Activated CD4-positive, alpha-beta T cell treated with anti-CD3 and anti-CD28 coated beads, Interleukin-2, amount 50 U/mL, for 24 hours (primary cell): ENCODE measurements at places on chromosomes 12 and 14.

- DNase-seq = no peak
These were observed 50.0 kb downstream of the NCOR2 start for GRCh38 chr12:124517260-124518050.

- no peak for DNase-seq
These were observed 48.3 kb downstream of the ZFYVE21 start for GRCh38 chr14:103763730-103764488.

DNA sequence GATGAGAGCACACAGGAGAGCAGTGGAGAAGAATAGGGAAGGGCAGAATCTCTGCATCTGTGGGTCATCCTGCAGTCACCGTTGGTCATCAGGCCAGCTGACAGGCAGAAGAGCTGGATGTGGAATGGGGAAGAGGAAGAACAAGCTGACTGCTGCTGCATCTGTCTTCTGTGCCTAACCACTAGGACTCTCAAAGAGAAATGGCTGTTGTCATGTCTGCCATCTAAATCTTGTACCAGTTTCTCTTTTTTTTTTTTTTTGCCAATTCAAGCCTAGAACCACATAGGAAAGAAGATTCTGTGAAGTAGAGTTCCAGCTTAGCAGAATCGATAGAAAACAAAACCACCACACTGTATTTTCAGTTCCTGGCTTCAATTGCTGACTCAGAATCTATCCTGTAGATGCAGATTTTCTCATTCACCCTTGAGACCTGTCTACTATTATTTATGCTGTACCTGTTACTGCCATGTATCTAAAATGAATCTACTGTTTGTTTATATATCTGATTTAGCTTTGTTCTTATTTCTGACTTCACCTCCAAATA is 421.9 kb upstream of the PRICKLE1 start:
- no peak for DNase-seq

- DNase-seq = no peak
These were observed 446 bp upstream of the ZNF641 start for GRCh38 chr12:48351022-48351708.

- no peak for DNase-seq
These were observed 37.5 kb downstream of the KCNA1 start for GRCh38 chr12:4947253-4947652.

GRCh38 chr12:15563663-15564062 is 225.5 kb downstream of the EPS8 start:
- DNase-seq = peak; percentile 51

DNA sequence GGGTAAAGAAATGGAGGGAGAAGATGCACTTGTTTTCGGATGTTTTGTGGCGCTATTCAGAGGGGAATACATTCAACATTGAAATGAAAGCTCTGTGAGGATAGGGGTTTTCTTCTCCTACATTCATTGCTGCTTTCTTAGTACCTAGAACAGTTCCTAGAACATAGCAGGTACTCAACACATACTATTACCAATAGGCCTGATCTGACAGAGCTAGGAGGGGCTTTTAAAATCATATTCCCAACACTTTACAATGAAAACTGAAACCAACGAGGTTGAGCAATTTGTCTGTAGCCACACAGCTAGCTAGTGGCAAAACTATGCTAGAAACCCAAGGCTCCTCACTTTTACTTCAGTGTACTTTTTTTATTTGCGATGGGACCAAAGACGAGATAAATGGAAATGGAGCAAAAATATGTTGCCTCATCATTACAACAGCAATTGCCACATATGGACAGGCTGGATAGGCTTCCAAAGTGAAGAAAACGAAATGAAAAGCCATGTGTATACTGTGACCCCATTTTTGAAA is 23.1 kb upstream of the IL22 start:
- DNase-seq = no peak

- no peak for DNase-seq
These were observed 1.2 kb downstream of the ANKRD9 start for GRCh38 chr14:102508410-102508773.

GRCh38 chr14:92253381-92253894 is 69.5 kb upstream of the SLC24A4 start:
- DNase-seq = no peak

DNA sequence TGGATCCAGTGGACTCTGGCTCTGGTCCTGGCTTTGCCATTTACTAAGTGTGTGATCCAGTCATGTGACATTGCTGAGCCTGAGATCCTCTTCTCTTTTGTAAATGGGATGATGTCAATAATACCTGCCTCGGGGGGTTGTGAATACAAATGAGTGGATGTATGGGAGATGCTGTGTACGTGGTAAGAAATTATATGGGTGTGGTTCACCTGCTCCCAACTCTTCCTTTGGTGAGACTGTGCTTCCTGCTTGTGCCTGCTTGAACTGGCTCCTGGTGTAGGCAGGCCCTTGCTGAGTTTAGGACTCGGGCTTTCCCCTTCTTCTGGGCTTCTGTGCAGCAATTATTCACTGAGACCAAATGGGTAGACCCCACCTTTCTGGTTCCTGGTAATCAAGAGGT is 189.5 kb upstream of the FRMD6 start:
- DNase-seq = no peak

- no peak for DNase-seq
These were observed 501.8 kb downstream of the BCL11B start for GRCh38 chr14:98770151-98770550.

DNA sequence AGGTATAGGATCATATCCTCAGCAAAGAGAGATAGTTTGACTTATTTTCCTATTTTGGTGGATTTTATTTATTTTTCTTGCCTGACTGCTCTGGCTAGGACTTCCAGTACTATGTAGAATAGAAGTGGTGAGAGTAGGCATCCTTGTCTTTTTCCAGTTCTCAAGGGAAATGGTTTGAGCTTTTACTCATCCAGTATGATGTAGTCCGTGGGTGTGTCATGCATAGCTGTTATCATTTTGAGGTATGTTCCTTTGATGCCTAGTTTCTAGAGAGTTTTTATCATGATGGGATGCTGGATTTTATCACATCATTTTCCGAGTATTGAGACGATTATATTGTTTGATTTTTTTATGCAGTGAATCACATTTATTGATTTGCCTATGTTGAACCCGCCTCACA is 97.2 kb downstream of the MGAT4C start:
- DNase-seq = no peak

GRCh38 chr12:29608581-29608980 is 111.1 kb upstream of the OVCH1 start:
- no peak for DNase-seq

DNA sequence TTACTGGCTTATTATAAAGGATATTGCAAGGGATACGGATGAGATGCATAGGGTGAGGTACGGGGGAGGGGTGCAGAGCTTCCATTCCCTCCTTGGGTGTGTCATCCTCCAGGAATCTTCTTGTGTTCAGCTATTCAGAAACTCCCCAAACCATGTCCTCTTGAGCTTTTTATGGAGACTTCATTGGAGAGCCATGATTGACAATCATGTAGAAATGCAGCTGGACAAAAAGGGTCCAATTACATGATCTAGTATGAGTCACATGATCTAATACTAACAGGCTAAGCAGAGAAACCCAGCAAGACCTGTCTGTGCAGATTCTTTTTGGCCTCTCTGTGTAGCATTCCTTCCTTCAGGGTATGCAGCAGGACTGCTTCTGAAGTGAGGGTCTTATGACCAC is 23.9 kb upstream of the FLVCR2 start:
- DNase-seq = no peak

DNA sequence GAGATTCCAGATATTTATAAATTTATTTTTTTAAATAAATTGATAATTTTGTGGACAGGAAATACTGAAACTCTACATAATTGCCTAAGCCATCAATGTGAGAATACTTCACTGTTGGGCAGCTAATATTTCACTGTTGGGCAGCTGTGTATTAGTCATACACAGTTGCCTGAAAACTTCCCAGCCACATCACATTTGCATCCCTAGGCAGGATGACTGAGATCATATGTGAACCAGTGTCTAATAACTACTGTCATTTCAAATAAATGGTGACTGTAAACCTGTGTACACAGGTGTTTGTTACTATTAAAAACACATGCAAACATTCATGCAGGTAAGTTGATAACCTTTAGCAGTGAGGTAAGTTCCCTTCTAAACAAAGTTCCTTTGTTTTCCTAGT is 43.9 kb downstream of the TMTC3 start:
- DNase-seq = no peak

DNA sequence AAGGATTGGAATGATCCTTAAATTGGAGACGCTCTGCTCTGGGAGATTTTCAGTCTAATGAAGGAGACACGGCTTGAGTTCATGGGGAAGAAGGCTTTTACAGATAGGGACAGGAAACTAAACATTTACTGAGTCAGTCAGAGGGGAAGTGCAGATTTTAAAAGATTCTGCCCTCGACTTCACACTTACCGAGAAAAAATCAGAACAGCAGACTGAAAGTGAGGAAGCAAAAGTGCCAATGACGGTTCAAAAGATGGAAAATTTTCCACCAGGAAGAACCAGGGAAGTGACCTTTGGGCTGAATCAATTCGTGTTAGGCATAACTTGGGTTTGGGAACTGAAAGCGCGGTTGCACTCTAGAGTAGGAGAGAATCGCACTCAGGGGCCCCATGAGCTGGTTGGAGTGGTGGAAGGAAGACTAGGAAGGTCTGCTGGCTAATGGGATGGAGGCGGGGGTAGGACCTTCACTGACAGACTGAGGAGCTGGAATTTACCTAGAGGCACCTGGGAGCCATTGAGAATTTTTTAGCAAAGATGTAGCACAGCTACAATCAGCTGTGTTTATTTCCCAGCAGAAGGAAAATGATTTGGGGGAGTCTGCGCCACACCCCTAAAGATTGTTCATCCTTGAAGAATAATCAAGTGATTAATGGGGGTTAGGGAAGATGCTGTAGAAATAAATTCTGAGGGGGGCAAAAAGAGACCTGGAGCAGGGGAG is 1.2 kb downstream of the KCNK13 start:
- no peak for DNase-seq

DNA sequence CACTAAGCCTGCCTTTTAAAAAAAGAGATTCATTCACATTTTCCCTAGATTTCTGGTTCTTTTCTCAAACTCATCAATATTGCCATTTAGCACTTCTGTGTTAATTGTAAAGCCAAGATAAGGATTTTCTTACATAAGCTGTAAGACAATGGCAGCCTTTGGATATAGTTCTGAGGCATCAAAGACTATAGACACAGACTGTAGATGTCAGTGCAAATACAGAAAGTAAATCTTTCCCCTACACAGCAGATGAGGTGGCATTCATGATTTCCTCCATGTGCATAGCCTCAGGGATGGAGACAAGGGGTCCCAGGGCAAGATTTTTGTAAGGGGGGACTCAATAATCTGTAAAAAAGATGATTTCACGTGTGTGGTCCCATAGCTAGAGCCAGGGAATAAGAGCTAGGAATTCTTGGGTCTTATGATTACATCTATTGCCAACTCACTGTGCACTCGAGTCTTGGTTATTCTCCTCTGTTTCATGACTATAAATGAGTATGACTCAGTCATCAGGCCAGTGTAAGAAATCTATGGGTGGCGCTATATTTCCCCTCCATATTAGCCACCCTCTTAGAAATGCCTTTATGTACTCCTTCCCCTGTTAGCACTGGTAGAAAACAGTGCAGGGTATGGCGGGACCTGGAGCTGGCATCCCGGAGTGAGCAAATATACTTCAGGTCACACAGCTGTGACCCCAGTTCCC is 207.5 kb downstream of the EXOC5 start:
- no peak for DNase-seq

GRCh38 chr12:101967506-101967905 is 90.1 kb downstream of the DRAM1 start:
- no peak for DNase-seq

GRCh38 chr12:12214635-12215131 is 52.2 kb downstream of the LRP6 start:
- DNase-seq = no peak

DNA sequence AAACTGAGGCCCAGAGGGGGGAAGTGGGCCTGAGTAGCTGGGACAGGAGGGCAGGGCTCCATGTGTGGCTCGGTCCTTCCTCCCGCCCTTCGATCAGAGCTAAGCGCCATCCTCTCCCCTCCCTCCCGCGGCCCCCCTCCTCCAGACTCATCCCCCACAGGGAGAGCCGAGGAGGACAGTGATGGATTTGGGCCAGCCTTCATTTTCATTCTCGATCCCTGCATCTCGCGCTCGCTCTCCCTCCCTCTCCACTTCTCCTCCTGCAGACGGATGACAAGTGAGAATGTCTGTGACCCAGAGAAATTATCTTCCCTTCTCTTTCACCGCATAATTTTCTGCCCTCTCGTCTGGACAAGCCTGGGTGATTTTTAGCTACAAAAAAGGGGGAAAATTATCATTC is 183.3 kb downstream of the RBM19 start:
- no peak for DNase-seq

DNA sequence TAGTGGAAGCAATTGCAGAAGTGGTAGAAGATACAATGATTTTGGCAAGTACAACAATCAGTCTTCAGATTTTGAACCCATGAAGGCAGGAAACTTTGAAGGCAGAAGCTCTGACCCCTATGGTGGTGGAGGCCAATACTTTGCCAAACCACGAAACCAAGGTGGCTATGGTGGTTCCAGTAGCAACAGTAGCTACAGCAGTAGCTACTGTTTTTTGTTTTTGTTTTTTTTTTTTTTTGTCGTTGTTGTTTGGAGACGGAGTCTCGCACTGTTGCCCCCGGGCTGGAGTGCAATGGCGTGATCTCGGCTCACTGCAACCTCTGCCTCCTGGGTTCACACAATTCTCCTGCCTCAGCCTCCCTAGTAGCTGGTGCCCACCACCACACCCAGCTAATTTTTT is 47.4 kb downstream of the IFNG-AS1 start:
- no peak for DNase-seq

- no peak for DNase-seq
These were observed 2.0 kb downstream of the BBS10 start for GRCh38 chr12:76346236-76346635.

- no peak for DNase-seq
These were observed 6.0 kb upstream of the MANSC4 start for GRCh38 chr12:27785882-27786570.

DNA sequence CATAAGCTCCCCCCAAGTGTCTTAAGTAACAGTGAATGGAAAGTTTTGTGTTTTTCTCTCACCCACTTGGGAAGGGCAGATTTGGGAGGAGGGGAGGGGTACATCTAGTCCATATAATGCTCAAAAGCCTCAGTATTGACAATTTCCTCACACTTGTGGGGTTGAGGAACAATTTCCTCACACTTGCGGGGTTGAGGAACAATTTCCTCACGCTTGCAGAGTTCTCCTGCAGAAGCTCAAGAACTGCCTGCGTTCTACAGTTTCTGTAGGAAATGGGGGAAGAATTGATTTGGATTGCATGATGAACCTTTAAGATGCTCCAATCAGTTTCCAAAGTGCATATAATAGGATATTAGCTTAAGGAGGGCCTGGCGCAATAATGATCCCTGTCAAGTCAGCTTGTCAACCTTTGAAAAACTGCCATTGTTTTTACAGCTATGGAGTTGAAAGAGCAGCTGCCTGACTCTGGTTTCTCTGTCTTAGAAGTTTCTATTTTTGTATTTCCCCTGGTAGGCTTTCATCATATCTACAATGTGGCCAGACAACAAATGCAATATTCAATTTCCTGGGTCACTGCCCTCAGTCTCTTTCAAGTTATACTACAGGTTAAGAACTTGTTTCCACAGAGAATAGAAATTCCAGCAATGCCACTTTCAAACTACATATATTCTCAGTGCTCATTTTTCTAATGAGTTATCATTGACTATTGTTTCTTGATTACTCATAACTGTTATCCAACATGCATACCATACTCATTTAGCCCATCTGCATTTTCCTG is 66.5 kb downstream of the PLEKHG7 start:
- no peak for DNase-seq
